ENCODE measurements at places on chromosomes 1 and 21.

GRCh38 chr1:99680270-99680669 lies 34.4 kb downstream of the PALMD start:
- no peak for DNase-seq

DNA sequence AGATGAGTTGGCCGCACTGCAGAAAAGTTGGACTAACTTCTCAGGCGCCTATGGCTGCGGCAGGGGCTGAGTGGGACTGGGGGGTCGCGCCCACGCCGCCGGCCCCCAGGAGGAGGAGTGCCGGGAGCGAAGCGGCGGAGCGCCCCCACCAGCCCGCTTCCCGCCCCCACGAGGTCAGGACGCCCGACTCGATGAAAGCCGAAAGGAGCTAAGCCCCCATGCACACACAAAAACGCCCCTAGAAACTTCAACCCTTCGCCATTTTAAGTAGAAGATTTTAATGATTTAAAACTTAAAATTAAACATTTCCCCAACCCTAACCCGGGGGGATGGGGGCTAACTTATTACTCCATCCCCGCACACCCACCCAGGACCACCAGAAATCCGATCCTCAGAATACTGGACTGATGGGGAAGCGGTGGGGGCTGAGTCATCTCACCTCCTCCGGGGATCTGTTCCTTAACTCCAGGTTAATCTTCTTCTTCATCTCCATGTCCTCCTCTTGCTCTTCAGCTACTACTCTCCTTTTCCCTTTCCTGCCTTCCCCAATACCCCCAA lies 539 bp downstream of the ANP32E start:
- DNase-seq: no peak

GRCh38 chr1:2029561-2029960 lies 10.4 kb downstream of the GABRD start:
- no peak for DNase-seq

DNA sequence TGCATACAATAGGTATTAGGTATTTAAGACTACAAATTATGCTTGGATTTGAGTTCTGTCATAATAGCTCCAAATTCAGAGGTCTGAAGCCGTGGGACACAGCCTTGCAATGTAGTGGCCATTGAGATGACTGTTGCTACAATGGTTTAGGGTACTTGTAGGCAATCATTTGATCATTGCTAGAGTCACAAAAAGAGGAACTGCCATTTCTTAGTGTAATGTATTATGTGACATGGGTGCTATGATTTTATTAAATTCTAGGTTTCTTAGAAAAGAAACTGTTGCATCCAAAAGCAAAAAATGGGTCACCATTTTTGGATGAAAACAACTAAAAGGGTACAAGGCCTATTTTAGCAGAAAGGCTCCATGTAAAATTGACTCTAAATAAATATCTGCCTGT lies 129.9 kb upstream of the ZNF644 start:
- DNase-seq: no peak

- DNase-seq: no peak
Measured at GRCh38 chr1:209544098-209544497, 39.4 kb upstream of the CAMK1G start.

GRCh38 chr1:172559572-172560210 lies 26.7 kb downstream of the SUCO start:
- no peak for DNase-seq

DNA sequence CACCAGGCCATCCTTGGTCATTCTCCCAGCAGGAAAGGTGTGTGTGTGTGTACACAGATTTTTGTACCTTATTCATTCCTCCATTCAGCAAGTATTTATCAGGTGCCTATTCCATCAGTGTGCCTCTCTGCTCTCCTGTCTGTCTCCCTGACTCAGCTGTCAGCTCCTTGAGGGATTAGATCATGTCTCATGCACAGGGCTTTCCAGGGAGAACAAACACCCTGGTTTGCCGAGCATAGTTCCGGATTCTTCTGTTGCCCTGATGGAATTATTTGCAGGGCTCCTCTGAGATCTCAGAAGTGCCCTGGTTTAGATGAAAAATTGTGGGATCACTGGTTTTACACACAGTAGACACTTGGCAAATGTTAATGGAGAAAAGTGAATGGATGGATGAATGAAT lies 8.1 kb upstream of the SDHB start:
- no peak for DNase-seq

GRCh38 chr21:45322960-45323461 lies 35.3 kb upstream of the POFUT2 start:
- no peak for DNase-seq

DNA sequence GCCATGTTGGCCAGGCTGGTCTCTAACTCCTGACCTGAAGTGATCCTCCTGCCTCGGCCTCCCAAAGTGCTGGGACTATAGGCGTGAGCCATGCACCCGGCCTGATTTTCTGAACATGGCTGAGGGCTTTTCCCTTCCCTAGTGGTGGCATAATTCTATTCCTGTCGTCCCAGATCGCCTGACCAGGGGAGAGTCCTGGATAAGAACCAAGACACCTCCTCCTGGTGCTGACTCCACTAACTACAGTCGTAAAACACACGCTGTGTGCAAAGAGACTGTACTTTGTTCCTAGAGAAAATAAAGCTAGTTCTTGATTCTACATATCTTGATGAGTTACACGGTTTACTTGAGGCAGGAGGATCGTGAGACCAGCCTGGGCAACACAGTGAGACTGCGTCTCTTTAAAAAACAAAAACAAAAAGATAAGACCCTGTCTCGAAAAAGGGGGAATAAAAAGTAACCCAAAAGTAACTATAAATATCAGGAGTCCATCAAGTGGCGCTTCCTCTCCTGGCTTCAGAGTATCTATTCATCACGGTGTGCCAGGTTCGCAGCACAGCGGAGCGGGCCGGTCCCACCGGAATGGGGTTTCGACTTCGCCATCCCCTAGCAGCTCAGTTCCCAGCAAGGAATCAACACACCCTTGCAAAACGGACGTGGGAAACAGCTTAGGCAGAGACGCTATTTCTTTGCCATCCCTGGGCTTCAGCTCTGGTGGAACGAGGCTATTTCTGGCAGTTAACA lies 973 bp downstream of the SDF4 start:
- no peak for DNase-seq

GRCh38 chr1:52706941-52707926 lies 9.1 kb upstream of the COA7 start:
- DNase-seq: peak; percentile 12

- no peak for DNase-seq
Measured at GRCh38 chr1:33460947-33461629, 11.4 kb upstream of the ZSCAN20 start.

DNA sequence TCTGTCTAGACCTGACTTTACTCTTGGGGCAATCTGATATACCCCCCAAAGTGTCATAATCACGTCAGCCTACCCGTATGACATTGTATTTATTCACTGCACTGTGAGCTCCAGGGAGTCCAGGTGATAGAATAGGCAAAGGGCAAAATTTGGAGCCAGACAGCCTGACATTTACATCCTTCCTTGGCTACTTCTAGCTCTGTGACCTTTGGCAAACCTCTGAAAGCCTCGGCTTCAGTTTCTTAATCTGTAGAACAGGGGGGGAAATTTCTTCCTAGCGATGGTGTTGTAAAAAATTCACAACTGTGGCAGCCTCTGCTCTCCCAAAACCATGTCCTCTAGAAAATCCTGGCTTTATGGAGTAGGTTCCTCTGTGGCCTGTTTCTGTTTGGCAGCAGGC lies 240.9 kb downstream of the KIF26B start:
- DNase-seq: no peak

GRCh38 chr1:99397029-99397428 lies 132.7 kb downstream of the PLPPR4 start:
- no peak for DNase-seq

DNA sequence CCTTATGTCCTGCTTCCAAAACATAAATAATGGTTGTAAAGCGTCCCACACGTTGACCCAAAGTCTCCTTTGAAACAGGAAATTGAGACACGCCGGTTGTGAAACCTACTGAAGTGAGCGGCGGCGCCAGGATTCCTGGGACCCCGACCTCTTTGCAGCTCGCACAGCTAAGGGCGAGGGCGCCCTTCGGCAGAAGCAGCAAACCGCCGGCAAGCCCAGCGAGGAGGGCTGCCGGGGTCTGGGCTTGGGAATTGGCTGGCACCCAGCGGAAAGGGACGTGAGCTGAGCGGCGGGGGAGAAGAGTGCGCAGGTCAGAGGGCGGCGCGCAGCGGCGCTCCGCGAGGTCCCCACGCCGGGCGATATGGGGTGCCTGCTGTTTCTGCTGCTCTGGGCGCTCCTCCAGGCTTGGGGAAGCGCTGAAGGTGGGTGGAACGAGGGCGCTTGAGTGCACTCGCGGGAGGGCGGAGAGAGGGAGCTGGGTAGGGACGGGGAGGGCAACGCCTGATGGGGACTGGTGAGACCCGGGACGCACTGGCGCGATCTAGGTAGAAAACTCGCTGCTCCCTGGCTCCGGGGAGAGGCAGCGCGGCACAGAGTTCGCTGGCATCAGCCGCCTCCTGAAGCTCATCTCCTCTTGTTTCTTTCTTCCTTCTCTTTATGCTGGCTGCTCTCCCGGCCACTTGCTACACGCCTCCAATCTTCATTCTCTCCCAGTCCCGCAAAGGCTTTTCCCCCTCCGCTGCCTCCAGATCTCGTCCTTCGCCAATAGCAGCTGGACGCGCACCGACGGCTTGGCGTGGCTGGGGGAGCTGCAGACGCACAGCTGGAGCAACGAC lies at the start of gene CD1D:
Gene CD1D (plus strand): TSS at position 155 of the 836 bp plus-strand sequence. CDS start 207 bp downstream, at position 362.
- DNase-seq: no peak

DNA sequence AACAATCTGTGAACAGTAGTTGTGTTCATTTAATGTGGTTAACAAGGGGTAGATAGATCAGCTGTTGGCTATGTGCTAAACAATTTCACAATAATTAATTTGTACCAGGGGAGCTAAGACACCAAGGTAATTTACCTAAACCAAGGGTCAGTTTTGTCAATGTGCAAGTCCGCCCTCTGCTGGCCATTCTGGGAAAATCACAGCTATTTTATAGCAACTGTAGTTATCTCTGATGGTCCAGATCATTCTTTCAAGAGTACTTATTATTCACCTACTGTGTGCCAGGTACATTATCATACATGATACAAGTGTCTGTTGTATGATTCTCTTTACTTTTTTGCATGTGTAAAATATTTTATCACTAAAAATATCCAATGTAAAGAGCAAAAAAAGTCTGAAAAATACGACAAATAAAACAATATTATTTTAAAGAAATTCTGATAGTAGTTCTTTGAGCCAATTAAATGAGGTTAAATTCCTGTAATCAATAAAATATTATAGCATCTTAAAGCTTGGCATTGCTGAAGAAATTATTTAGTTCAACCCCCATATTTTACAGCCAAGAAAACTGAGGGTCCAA lies 312.3 kb upstream of the FAM78B start:
- peak; percentile 32 for DNase-seq

GRCh38 chr1:53557830-53558738 lies 98.9 kb downstream of the DMRTB1 start:
- DNase-seq: no peak

- no peak for DNase-seq
Measured at GRCh38 chr1:22745669-22746585, 35.3 kb downstream of the EPHB2 start.

DNA sequence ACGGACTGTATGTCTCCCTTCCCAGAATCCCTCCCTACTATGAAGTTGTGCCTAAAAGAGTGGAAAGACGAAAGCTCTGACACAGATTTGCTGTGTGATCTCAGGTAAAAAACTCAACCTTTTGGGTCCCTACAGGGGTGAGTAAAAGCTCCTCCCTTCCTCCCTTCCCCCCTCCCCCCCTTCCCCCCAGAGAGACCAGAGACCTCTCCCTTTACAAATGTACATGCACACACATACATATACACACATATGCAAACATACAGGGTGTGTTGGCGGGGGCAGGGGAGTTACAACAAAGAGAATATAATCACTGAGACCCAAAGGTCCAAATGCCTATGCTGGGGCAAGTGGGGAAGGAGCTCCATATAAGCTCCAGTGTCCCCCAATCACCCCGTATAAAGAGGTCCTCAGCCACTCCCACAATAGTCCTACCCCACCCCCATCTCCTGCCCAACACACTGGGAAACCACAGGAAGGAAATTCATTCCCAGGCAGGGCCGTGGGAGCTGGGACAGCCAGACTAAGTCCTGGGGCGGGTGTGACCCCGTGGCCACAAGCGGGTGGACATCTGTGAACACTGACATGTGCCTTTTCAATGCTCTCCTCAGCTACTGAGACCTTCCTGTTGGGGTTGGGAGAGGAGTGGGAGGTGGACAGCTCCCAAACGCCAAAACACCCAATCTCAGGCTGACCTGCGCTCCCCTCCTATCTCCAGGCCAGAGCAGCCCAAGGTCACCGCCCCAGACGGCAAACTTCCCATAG lies 2.0 kb downstream of the MEF2D start:
- DNase-seq: no peak

- DNase-seq: no peak
Measured at GRCh38 chr1:226223786-226224244, 351 bp downstream of the MIXL1 start.

DNA sequence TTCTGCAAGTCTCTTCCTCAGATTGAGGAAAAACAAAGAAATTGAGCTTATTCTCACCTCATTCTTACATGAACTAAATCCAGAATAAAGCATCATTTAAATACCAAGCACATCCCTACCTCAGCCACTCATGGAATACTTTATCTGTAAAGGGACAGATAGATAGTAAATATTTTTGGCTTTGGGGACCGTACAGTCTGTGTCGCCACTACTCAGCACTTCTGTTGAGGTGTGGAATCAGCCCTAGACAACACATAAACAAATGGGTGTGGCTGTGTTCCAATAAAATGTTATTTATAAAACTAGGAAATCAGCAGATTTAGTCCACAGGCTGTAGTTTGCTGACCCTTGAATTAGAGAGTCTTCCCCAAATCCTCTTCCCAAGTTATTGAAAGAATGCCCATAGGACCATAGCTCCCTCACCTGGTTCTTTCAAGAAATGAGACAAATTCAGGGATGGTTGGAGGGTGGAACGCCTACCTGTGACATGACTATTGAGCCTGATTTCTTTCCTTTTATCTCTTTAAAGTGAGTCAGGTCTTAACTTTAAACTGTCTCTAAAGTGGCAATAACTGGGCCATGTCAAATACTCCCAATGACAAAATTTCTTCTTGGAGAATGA lies 878.5 kb downstream of the USP25 start:
- no peak for DNase-seq

- peak; percentile 82 for DNase-seq
Measured at GRCh38 chr1:27102707-27103468, 52.0 kb downstream of the SLC9A1 start.

DNA sequence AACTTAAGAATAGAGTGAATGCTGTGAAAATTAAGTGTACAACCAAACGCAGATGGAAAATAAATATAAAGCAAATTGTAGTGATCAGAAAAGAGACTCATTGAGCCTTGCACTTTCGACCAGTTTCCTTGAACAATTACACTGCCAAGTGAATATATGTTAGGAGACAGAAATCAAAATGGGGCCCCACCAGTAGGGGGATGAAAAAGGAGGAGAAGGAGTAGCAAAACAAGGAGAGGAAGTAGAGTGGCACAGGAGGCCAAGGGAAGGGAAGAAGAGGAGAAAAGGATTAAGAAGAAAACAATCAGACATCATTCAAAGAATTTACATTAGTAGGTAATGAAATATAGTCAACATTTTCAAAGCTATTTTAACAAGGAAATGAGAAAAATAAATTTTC lies 1770.6 kb downstream of the PLA2G4A start:
- DNase-seq: no peak
